ENCODE measurements at places on chromosomes 11 and 22.

GRCh38 chr11:114131461-114131864 is 72.0 kb downstream of the ZBTB16 start:
- no peak for DNase-seq

- no peak for DNase-seq
Observed at GRCh38 chr11:69450064-69450856, 31.2 kb upstream of the LINC01488 start.

DNA sequence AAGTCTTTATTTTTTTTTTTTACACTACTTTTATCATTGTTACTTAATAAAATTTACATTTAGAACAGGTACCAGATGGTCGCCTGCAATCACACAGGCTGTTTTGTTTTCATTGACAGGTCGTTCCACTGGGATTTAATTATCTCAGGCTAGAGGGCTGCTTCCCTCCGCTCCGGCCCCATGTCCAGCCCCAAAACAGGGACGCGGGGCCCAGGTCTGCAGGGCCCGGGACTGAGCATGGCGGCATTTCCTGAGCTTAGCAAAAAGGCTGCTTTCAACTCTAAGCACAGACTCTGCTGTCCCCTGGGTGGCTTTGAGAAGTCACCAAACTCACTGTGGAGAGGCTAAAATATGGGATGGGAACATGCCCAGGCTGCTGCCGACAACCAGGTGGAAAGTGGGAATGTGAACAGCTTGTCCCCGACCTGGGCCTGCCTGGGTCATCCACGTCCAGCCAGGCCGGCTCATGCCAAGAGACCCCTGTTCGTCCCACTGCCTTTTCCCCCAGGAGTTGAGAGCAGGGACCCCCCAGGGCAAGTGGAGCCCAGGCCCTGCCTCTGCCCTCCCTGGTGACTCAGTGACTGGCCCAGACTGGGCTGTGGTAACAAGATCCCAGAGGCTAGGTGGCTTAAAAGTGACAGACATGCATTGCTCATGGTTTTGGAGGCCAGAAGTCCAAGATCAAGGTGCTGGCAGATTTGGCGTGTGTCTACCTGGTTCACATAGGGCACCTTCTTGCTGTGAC is 150.0 kb downstream of the SHANK2 start:
- DNase-seq, result no peak

DNA sequence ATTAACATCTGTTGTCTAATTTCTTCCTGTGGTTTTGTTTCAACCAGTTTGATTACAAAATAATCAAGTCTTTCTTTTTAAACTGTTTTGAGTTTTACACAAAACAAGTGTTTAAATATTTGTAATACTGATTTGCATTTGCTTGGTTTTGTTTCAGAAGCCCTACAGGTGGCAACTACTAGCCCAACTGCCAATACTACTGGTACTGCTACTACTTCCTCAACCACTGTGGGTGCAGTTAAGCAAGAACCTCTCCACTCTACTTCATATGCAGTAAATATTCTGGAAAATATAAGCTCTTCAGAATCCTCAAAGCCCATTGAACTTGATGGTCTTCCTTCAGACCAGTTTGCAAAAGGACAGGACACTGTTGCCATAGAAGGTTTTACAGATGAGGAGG is 61.1 kb downstream of the QSER1 start:
- DNase-seq, result no peak

GRCh38 chr11:16678466-16679116 is 59.9 kb upstream of the C11orf58 start:
- no peak for DNase-seq

GRCh38 chr22:43889860-43890253 is 2.0 kb downstream of the PNPLA5 start:
- no peak for DNase-seq

DNA sequence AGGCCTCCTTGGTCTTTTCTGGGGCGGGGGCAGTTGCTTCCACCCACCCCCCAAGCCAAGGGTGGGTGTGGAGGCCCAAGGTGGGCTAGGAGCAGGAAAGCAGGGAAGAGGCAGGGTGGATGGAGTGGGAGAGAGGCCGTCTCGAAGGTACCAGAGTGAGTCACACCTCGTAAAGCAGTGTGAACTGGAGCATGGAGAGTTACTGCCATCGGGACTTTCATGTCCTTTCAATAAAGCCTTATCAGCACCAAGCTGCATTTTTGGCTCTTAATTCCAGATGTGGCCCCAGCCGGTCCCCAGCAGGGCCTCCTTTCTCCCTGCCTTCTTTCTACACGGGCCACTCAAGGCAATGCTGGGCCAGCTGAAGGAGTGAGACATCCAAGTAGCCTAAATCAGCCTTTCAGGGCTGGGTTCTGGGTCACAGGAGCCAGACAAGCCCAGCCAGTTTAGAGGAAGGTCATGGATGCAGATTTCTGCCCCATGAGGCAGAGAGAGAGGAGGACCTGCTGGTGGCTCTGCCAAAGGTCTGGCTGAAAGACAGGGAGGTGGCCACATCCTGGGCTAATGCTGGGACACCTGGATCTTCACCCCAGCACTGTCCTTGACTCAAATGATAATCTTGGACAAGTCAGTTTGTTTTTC is 59.0 kb upstream of the CD82 start:
- DNase-seq, result no peak

DNA sequence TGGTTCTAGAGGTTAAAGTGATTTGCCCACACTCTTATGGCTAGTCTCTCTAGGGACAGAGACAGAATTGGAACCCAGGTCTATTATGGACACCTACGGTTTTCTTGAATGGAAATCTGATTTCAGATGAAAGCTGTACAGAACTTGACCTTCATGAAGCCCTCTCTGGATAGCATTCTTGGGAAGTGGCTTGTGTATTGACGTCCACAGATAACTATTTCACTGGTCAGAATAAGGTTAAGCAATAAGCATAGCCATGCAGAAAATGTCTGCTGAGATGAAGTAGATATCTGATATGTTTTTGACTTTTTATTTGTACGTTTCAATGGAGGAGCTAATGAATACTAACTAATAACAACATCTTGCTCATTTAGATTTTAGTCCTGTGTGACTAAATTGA is 1.1 kb downstream of the TLCD5 start:
- DNase-seq, result no peak

GRCh38 chr11:68651208-68651984 is 32.9 kb upstream of the GAL start:
- no peak for DNase-seq

DNA sequence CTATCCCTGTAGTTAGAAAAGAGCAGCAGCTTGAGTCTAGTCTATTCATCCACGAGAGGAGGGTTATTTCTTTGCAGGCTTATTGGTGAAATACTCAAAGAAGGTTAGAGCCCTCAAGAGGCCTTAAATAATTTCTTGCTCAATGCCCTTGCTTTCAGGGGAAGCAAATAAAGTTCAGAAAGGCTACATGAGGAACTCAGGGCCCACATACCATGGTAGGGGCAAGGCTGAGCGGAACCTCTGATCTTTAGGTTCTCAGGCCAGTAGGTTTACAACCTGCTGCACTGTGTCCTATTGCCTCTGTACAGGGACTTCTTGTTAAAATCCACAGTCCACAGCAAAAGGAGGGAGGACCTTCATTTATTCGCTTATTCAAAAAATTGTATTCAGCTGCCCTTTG is 101.7 kb downstream of the ADAMTS15 start:
- no peak for DNase-seq

DNA sequence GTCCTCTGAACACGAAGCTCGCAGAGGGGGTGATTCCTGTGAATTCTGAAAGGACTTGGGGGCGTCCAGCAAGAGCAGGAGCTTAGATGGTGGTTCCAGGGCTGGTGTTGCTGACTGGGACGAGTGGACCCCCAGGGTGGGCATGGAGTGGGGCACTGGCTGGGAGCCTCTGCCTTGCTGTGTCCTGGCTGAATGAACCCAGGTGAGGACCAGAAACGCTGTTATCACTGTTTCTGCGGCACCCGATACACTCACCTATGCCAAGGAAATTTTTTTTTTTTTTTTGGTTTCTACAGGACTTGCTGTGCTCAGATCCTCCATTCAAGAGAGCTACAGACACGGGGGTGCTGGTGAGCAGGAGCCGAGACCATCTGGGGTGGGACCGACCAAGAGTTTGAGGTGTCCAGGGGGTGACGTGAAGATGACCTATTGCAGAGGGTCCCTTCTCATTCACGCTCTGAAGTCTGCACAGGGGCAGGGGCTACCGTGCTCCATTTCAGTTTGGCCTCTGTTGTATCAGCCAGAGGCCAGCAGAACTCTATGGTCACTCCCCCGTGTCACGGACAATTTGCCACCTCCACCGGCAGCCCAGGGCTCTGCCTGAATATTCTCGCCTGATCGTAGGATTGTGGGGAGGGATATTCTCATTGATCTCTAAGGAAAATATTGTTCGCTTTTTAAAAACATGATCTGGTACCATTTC is 3.6 kb downstream of the SMIM38 start:
- DNase-seq, result no peak

- no peak for DNase-seq
Observed at GRCh38 chr11:34178209-34178821, 72.9 kb downstream of the NAT10 start.

DNA sequence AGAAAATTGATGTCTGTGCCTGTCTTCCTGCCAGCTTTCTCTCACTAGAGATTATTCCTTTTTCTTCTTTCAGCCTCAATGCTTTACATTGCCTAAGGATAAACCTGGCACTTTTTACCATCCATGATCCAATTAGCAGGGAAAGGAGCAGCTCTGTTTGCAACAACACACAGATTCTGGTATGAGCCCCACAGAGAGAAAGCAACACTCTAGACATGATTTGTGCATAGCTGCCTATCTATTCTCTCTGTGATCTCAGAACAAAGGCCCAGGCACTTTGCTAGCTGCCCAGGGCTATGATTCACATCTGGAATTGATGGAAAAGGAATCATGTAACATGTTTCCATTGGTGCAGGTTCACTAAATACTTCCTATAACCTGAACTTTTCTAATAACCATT is 685.0 kb downstream of the ETS1 start:
- DNase-seq, result no peak

- DNase-seq, result no peak
Observed at GRCh38 chr11:132448334-132448995, 1078.0 kb downstream of the NTM start.

DNA sequence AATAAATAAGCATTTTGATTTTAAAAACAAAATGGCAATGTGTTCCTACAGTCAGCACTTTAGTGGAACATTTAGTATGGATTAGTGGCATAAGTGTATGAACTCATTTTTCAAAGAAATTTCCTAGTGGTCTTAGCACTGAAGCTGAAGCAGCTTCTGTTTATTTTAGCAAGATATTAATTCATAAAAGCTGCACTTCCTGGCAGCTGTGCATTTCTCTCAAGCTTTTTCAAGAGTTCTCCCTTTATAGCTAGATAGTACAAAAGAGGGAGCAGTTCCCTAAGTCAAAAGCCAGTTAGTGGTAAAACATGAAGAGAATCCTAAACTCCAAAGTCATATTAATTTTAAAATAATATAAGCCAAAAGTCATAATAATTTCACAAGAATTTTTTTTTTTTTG is 1036.0 kb upstream of the CCDC90B start:
- no peak for DNase-seq

- DNase-seq, result no peak
Observed at GRCh38 chr22:41334215-41334614, 32.9 kb downstream of the ZC3H7B start.

DNA sequence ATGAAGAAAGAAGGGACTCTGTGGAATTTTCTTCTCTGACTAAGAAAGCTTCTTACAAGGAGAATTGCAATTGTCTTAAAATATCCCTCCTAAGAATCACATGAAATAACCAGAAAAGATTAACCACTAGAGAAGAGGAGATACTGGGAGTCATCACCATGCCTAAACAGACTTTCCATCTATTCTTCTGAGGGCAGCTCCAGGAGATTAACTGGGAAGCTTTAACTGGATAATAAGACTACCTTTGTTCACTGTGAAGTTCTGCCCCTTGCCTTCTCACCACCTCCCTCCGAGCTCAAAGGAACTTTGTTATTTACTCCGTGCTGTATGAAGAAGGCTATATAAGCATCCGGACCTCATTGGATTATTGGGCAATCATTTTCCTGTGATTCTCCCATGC is 24.5 kb upstream of the MMP7 start:
- no peak for DNase-seq

- DNase-seq, result no peak
Observed at GRCh38 chr22:30695351-30695851, 727 bp downstream of the OSBP2 start.

GRCh38 chr11:69449320-69450063 is 32.0 kb upstream of the LINC01488 start:
- DNase-seq, result no peak

- DNase-seq, result no peak
Observed at GRCh38 chr11:92397221-92397755, 172.7 kb downstream of the FAT3 start.

DNA sequence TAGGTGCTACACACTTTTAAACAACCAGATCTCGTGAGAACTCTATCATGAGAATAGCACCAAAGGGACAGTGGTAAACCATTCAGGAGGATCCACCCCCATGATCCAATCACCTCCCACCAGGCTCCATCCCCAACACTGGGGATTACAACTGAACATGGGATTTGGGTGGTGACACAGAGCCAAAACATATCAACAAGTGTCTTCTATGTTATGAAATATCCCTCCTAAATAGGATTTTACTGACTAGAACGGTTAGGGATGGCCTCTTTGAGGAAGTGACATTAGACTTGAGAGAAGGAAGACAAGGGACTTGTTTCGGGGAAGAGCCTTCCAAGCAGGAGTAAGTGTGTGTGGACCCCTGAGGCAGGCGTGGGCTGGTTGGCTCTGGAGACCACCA is 11.9 kb upstream of the MRPL11 start:
- DNase-seq, result no peak

- no peak for DNase-seq
Observed at GRCh38 chr11:73648571-73649046, 2.2 kb downstream of the PLEKHB1 start.

DNA sequence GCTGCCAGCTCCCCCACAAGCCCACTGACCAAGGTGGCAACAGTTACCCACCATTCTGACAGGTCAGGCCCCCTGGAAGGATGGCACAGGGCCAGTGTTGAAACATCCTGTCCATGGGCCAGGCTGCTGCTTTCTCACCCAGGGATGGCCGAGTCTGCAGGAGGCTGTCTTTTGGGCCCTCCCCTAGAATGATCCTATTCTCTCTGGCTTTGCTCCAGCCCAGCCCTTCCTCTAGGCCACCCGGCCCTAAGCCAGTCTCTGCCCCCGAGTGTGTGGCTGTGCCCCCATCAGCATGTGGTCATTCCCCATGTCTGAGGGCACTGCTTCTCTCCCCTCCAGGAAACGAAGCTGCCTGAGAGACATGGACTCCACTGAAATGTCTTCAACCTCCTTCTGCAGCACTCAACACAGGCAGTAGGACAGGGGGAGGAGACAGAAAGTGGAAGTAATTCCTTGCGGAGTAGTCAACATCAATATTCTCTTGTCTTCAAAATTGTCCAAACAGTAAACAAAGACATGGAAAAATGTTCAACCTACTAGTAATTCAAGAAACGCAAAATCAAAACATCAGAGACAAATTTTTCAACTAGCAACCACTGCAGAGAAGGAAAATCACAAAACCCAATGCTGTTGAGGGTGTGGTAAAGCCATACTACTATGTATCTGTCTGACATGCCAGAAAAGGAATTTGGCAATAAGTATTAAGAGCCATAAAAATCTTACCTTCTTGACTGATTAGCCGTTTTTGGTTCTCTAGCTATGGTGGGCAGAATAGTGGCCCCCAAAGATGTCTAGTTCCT is 5.1 kb upstream of the SCARF2 start:
- DNase-seq, result no peak

All from stimulated activated CD4-positive, alpha-beta T cell treated with anti-CD3 and anti-CD28 coated beads, Interleukin-1b, Interleukin-23, amount 100 ng/mL, for 48 hours (primary cell).